ENCODE measurements at places on chromosomes 1 and 21. TPM values are rescaled to one million over a fixed set of nuclear protein-coding genes. Genes with fewer than 3 reads are reported as not detected.
A peak's percentile ranks its signal among the peaks of the same experiment; 100 is the strongest.

Gene NPHP4
- polyA plus RNA-seq = 1.1 TPM

Gene PDC
- polyA plus RNA-seq = not detected

Gene GJA8
- not detected for polyA plus RNA-seq

Gene ITLN2
- not detected for polyA plus RNA-seq

GRCh38 chr1:212981025-212981495 is 30.7 kb downstream of the VASH2 start:
- DNase-seq = no peak

- DNase-seq = no peak
Observed at GRCh38 chr1:36925251-36925650, 109.1 kb downstream of the GRIK3 start.

DNA sequence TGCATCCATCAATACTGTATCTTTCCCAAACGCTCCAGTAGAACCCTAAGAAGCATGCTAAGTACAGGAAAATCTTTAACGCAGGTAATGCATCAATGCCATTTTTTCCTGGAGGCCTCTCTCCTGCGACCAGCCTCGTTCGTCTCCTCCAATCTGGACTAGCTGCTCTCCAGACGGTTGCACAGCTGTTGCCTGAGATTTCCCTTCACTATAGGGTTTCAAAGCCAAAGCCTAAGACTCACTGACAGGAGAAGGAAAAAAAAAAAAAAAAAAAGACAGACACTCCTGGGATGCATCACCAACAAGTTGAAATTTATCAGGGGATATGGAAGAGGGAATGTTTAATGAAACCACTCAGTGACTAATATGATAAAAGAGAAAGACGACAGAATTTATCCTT is 93.0 kb downstream of the APP start:
- DNase-seq = no peak

GRCh38 chr1:201051399-201051798 is 27.9 kb upstream of the KIF21B start:
- DNase-seq = no peak

GRCh38 chr1:1157914-1158710 is 15.6 kb upstream of the TTLL10 start:
- DNase-seq = peak; percentile 58

- DNase-seq = no peak
Observed at GRCh38 chr21:45267390-45267760, 20.3 kb downstream of the POFUT2 start.

Gene MARK1
- polyA plus RNA-seq = 0.10 TPM

GRCh38 chr21:44780137-44780502 is 21.5 kb downstream of the UBE2G2 start:
- DNase-seq = no peak

DNA sequence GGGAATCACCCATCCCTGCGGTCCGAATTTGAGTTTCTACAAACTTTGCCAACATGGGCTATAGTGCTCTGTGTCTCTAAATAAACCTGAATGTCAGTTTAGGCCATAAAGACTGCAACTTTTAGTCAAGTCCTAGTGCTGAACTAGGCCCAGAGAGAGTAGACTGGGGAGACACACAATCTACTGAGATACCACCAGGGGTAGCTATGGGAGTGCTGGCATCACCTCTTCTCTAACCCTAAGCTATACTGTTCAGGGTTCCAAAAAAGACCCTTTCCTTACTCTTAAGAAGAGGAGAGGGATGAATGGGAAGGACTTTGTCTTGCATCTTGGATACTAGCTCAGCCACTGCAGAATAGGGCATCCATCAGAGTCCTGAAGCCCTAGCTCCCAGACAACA is 866.7 kb upstream of the PRMT6 start:
- DNase-seq = no peak

Gene HUNK
- not detected for polyA plus RNA-seq

GRCh38 chr1:145991735-145992412 is 4.5 kb downstream of the TXNIP start:
- DNase-seq = no peak

- no peak for DNase-seq
Observed at GRCh38 chr1:175252561-175252960, 60.0 kb upstream of the KIAA0040 start.

Gene FAM229A
- 0.53 TPM for polyA plus RNA-seq

GRCh38 chr21:39327727-39328126 is 14.3 kb upstream of the BRWD1 start:
- no peak for DNase-seq

- DNase-seq = no peak
Observed at GRCh38 chr1:14339288-14339687, 259.2 kb upstream of the KAZN start.

Gene CD52
- polyA plus RNA-seq = 10,565 TPM

Gene SLAMF6
- polyA plus RNA-seq = 164 TPM

Gene TNFRSF8
- not detected for polyA plus RNA-seq

- no peak for DNase-seq
Observed at GRCh38 chr1:26429721-26430120, 2.4 kb upstream of the DHDDS start.

Gene ZNF669
- 65.5 TPM for polyA plus RNA-seq

DNA sequence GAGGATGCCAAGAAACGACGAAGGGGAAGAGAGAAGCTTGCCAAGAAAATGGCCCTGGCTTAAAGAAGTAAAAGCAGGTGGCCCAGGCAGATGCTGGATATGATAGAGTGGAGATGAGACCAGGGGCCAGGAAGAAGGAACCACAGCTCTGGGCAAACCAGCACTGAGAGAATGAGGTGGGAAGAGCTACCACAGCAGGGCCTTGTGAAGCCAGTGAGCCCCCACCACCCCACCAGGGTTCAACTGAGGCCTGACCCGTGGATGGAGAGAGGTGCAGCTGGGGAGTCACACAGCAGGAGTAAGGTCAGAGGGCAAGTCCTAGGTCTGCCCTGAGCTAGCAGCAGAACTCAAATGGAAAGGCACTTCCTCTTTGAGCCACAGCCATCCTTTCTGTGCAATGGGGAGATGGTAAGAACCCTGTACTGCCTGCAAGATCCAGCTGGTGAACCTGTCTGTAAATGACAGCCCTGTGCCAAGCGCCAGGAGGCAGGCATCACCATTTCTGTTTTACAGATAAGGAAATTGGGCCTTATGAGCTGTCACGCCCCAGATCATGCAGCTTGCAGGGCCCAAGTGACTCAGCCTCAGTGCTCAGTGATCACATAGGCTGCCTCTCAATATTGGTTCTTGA is 8.5 kb downstream of the SH3BGRL3 start:
- no peak for DNase-seq

DNA sequence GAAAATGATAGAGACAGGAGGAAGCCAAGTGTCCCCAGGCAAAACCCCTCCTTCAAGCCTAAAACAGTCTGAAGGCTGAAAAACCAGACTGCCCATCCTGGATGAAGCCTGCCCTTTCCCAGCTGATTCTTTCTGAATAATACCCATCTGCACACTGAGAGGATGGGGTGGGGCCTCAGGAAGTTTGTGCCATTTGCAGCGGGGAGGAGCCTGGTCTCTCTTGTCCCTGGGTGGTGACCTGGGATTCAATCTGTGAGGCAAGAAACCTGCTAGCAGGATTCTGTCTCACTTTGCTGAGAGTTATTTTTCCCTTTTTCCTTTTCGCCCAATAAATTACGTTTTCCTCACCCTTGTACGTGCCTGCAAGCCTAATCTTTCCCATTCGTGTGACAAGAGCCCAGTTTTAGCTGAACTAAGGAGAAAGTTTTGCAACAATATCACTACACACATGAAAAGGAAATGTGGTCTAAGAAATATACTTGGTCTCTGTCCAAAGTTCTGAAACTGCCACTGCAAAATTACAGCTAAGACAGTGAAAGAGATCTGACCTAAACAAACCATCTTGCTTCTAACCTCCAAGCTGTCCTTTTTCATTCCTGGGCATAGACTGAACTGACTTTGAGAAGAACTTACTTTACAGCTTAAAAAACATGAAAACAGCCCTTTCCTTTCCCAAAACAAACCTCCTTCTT is 105.0 kb downstream of the COP1 start:
- DNase-seq = no peak

Gene GBP6
- polyA plus RNA-seq = not detected

DNA sequence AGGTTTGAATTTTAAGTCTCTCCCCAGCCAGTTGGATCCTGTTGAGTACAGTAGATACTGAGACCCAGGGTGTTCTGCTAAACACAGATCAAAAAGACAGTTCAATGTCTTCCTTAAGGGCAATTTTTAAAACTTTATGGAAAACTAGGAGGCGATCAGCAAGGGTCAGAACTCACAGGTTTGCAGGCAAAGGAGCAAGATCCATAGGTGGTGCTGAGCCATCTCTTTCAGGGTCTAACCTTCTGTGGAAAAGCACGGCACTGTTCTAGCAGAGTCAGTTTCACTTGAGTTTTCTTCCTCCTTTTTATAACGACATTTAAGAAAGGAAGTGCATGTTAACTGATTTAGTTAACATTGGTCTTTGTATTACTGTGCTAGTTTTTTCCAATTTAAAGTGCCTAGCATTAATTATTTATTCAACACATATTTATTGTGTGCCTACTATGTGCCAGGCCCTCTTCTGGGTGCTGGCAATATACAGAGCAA is at the start of gene CD84:
CD84 (minus strand) TSS at position 281 of the 486 bp plus-strand sequence; CDS start at position 222, 59 bp downstream.
- DNase-seq = peak; percentile 39

DNA sequence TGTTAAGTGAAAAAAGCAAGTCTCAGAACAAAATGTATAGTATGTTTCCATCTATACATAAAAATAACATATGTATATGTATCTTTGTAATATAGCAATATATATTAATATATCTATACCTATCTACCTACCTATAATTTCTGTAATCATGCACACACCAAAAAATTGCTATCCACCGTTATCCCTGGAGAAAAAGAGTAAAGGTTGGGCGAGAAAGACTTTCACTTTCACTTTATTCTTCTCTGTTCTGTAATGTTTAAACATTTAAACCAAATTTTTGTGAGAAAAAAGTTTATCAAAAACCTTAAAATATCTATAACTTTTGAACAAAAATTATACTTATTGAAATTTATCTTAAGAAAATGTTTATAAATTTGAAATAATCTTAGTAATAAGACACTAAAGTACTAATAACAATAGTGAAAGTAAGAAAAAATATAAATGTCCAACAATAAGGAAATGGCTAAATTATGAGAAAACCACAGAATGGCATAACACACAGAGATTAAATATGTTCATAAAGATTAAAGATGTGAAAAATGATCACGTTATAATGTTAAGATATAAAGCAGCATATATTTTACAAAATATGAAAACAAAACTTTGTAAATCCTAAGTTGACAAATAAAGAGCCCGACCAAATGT is 74.0 kb upstream of the LRRC53 start:
- DNase-seq = no peak

DNA sequence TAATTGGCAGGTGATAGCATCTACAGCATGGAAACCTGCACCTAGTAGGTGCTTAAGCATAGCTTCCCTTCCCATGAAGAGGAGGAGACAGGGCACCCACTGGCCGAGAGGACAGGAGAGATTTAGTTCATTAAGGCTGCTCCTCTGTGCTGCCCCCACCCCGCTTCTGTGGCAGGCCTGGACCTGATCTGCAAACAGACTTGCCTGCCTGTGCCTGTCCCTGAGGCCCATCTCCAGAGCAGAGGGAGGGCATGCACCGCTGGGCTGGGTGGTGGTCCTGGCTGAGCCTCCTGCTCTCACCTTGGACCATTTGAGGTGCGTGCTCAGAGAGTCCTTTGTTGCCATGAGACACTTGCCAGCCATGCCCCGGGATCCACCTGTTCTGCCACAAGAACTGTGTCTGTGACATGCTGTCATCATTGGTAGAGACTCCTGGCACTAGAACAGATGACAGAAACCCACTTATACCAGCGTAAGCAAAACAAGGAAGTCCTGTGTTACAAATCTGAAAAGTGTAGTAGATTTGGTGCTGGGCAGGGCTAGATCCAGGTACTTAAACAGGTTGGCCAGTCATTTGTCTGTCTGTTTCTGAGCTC is 55.6 kb downstream of the PTPRF start:
- DNase-seq = no peak

DNA sequence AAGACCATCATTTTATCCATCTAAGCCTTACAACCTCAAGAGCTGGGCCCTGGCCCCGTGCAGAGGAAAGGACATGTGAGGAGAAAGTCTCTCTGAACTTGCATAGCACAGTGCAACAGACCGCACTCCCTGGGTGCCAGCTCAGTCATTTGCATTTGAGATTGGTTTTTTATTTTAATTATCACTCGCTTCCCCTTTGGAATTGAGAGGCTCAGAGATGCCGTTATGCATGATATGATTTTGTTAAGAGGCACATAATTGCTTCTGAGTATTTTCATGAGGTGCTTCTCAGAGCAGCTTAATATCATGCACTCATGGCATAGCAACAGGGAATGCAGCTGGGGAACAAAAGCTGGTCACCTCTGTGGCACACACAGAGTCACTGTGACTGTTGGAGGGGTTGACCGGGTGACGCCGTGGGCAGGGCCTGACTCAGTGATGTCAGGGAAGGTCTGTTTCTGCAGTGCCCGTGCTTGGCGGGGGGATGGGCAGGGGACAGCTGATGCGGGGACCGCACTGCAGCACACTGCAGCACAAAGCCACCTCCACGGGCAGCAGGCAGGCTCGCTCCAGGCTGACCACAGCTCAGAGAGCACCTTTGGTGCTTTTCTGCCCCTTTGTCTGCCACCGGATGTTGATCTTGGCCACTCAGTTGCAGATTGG is 43.2 kb upstream of the VAMP3 start:
- no peak for DNase-seq

DNA sequence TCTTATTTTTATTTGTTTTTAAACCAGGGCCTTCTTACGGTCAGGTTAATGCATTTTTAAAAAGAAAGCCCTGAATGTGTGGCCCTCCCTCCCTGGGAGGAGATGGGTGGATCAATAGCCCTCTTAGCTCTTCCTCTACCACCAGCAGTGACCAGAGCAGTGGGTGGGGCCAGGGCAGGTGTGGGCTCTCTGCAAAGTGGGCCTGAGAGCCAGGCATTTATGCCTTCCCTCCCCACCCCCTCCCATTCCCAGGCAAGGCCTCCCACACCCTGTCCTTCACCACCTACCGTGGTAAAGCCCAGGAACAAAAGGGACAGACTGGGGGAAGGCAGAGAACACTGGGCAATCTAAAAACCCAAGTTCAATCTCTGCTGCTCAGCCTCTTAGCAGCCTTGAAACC is 63.9 kb downstream of the SSBP3 start:
- DNase-seq = no peak

DNA sequence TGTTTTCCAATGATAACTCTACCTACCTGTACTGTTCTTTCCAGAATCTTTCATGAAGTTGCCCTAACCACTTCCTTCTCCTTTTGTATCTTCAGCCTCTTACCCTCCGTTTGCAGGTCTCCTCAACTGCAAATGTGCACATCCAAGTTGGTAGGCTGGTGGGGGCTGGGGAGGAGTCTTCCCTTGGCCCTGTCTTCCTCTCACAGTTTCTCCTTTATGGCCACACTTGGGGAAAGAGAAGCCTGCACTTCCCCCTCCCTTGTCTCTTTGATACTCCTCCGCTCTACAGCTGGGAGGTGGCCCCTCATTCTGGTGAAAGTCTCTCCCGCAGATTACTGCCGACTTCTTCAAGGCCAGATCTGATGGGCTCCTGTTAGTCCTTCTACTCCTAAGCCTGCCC is 26.9 kb upstream of the GPR88 start:
- DNase-seq = no peak

- peak; percentile 29 for DNase-seq
Observed at GRCh38 chr1:1352786-1353388, 3.7 kb upstream of the DVL1 start.

Data from naive B cell (primary cell).